ENCODE measurements at places on chromosomes 11 and 22.

- no peak for DNase-seq
Observed at GRCh38 chr11:2816941-2817421, 68.6 kb downstream of the CDKN1C start.

- no peak for DNase-seq
Observed at GRCh38 chr22:35131525-35132000, 65.6 kb downstream of the ISX start.

DNA sequence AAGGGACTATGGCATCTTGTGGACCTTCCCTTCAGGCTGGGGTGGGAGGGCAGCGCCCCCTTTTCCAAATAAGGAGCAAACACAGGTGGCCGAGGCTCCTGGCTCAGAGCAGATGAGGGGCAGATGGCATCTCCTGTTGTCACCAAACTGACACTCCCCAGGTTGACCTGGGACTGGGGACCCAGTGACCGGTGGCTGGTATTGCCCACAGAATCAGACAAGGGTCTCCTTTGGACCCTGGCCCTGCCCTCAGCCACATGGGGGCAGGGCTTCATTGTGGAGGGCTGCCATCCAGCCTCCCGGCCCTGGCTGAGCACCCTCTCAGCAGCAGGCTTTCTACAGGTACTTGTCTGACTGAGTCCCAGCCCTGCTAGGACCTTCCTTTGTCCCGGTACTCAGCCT is 842 bp upstream of the SIGIRR start:
- no peak for DNase-seq

GRCh38 chr11:106121570-106122320 is 44.3 kb downstream of the AASDHPPT start:
- DNase-seq = no peak

DNA sequence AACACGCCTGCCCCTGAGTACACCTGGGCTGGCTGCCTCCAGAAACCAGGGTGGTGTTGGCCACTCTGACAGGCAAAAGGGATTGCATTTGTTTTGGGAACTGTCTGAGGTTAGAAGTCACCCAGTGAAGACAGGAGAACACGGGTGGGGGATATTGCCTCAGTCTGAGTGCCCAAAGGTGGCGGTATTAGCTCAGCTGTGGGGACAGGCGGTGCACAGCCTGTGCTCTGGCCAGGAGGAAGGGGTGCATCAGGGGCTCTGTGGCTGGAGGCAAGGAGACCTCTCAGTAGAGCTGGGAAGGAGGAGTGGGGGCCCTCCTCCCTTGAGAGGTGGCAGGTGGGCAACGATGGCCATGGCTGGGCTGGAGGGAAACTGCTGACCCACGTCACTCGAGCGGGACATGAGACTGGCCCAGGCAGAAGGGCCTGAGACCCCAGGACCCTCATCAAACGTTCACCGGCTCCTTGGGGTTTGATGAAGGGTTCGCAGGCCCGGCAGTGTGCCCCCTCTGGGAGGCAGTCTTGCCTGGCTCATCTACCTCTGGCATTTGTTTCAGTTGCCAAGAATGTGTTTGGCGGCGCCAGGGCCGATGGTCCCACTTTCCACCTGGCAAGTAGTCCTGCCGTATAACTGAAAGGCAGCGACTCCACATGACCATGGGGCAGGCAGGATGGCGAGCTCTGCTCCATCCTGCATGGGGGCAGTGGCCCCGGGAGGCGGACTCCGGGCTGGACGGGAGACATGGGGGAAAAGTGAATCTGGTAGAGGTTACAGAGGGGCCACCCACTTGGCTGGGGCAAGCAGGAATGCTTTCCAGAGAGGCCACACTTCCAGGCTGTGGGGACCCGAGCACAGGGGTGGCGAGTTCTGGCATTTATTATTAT is 52.8 kb upstream of the SMIM38 start:
- no peak for DNase-seq

DNA sequence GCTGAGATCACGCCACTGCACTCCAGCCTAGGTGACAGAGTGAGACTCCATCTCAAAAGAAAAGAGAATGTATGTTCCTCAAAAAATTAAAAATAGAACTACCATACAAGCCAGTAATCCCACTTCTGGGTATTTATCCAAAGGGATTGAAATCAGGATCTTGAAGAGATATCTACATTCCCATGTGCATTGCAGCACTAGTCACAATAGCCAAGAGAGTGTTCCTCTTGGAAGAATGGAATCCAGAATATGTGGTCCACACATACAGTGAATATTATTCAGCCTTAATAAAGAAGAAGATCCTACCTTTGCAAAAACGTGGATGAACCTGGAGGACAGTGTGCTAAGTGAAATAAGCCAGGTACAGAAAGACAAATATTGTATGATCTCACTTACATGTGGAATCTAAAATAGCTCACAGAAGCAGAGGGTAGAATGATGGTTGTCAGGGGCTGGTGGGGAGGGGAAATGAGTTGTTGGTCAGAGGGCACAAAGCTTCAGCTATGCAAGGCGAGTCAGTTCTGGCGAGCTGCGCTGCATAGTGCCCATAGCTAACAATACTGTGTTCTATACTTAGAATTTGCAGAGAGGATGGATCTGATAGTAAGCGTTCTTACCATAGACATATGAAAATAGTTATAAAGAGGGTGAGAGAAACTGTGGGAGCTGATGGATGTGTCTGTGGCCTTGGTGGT is 32.1 kb downstream of the GRIK4 start:
- DNase-seq = no peak

- DNase-seq = no peak
Observed at GRCh38 chr11:88421530-88421929, 84.0 kb upstream of the CTSC start.

DNA sequence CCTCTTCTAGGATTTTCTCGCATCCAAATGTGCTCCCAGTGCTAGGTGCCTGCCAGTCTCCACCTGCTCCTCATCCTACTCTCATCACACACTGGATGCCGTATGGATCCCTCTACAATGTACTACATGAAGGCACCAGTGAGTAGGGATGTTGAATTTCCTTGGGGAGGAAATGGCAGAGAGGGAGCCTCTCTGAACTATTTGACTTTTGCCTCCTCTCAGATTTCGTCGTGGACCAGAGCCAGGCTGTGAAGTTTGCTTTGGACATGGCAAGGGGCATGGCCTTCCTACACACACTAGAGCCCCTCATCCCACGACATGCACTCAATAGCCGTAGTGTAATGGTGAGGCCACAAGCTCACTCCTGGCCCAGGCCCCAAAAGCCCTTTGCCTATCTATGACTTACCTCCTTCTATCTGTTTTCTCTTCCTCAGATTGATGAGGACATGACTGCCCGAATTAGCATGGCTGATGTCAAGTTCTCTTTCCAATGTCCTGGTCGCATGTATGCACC is 2.5 kb downstream of the TAF10 start:
- no peak for DNase-seq
